ENCODE measurements at places on chromosomes 4 and X.
A peak's percentile ranks its signal among the peaks of the same experiment; 100 is the strongest.

GRCh38 chr4:183681119-183681518 is 22.0 kb downstream of the TRAPPC11 start:
- no peak for DNase-seq

DNA sequence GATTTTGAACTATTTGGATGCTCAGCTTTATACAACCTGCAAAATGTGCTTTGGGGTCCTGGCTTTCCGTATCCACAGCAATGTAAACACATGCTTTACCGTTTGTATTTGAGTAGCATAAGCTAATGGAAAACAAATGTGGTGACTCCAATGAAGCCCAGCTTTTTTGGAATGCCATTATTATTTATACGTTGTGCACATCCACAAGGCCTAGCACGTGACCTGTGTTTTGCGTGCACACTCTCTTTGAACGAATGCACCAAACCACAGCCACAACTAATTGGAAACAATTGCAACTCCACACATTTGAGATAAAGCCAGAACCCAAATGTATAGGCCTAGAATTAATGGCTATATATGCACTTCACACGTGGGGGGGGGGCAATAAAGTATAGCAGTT is 189.5 kb upstream of the GPC4 start:
- DNase-seq: no peak

GRCh38 chrX:148823986-148824385 is 323.6 kb downstream of the AFF2 start:
- DNase-seq: no peak

- DNase-seq: no peak
Measured at GRCh38 chr4:145882604-145883003, 56.0 kb downstream of the ZNF827 start.

GRCh38 chrX:5324546-5324945 is 904.1 kb downstream of the NLGN4X start:
- no peak for DNase-seq

- no peak for DNase-seq
Measured at GRCh38 chrX:140110081-140110650, 144.8 kb upstream of the CXorf66 start.

GRCh38 chrX:22748093-22748999 is 251.4 kb upstream of the DDX53 start:
- DNase-seq: peak; percentile 23

- no peak for DNase-seq
Measured at GRCh38 chr4:30385650-30386049, 334.5 kb upstream of the PCDH7 start.

GRCh38 chr4:128163177-128164117 is 102.3 kb downstream of the LARP1B start:
- no peak for DNase-seq

- DNase-seq: no peak
Measured at GRCh38 chrX:46140272-46140671, 404.9 kb downstream of the ZNF674 start.

DNA sequence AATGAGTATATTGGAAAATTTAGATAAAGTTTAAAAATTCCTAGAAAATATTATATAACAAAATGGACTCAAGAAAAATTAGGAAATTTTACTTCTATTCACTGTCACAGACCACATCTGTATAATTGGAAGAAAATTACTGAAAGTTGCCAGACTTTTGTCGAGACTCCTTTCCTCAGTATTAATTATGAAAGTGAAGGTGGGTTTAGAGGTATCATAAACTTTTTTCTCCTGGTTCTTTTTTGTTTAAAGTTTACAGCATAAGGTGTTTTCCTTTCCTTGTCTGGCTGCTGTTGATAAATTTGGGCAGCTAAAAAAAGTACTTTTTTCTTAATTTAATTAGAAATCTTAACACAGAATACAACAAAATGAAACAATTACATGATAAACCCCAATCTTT is 6.7 kb upstream of the TEX13D start:
- no peak for DNase-seq

DNA sequence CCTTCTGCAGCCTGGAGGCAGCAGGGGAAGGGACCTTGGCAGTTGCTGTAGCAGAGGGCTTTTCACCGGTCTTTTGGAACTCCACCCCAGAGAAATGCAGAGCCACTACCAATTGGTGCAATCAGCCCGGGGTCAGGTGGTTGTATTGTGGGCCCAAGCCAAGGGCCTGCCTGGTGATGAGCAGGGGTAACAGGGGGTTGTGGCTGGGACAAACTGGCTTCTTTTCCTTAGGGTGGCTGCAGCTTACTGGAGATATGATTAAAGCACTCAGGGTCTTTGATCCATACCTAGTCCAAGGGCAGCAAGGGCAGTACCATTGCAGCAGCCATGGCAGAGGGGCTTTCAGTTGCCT is 28.1 kb downstream of the ENPEP start:
- no peak for DNase-seq

GRCh38 chr4:70425306-70425705 is 27.6 kb downstream of the OPRPN start:
- DNase-seq: no peak

DNA sequence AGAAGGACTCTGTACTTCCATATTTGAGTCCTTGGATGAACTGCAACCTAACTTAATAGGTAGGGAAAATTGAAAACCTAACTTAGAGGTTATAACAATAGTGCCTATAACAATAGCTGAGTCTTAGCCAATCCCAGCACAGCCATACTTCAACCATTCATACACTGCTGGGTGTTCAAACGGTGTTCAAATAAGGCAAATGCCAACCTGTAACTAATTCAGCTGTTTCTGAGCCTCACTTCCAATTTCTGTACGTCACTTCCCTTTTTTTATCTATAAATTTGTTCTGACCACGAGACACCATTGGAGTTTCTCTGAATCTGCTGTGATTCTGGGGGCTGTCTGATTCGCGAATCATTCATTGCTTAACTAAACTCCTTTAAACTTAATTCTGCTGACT is 9.6 kb upstream of the GRSF1 start:
- DNase-seq: no peak

- no peak for DNase-seq
Measured at GRCh38 chr4:3091464-3091863, 17.0 kb downstream of the HTT start.

DNA sequence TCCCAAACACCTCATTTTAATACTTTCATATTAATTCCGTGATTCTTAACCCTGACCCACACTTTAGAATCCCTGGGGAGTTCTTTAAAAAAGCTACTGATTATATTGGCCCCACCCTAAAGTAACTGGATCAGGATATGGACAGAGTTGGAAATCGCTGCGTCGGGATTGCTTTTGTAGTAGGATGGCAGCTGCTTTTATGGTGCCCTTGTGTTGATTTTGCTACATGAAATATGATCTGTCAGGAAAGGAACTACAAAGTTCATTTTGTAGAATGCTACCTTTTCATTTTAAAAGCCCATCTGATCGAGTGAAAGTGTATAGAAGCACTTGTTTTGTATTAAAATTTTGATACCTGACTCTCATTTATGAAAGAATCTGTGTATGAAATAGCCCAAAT is 43.6 kb downstream of the TMEM131L start:
- DNase-seq: no peak

- DNase-seq: no peak
Measured at GRCh38 chr4:13710246-13710885, 82.8 kb upstream of the BOD1L1 start.

GRCh38 chr4:144449611-144450010 is 196.3 kb upstream of the HHIP start:
- DNase-seq: no peak

GRCh38 chr4:183589461-183590099 is 69.4 kb downstream of the RWDD4 start:
- DNase-seq: no peak

DNA sequence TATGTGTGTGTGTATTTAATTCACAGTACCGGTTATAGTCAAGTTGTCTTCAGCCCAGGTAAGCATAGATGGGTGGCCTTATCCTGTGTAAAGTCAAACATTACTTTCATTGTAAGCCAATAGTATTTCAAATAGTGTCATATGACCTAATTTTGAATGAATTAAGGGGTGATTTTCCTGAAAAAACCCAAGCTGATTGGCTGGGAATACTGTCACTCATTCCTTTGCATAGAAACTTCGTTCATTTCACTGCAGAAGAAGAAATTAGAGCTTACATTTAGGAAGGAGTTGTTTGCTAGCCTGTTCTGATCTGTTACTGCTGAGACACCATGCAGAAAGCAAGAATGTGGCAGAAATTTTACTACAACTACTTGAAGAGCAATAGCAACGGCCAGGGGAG is 45.4 kb downstream of the SMARCAD1 start:
- DNase-seq: no peak

- DNase-seq: no peak
Measured at GRCh38 chr4:85029453-85029852, 63.0 kb upstream of the WDFY3 start.

GRCh38 chr4:791898-792625 is 33.9 kb downstream of the CPLX1 start:
- peak; percentile 44 for DNase-seq

GRCh38 chr4:39406763-39407583 is at the start of gene KLB:
Gene KLB (plus strand): TSS chr4:39406930. CDS start chr4:39406950, 20 bp downstream.
- no peak for DNase-seq

GRCh38 chr4:70556856-70557255 is 35.2 kb upstream of the AMBN start:
- DNase-seq: no peak

- DNase-seq: no peak
Measured at GRCh38 chr4:177119691-177120090, 190.0 kb upstream of the NEIL3 start.

DNA sequence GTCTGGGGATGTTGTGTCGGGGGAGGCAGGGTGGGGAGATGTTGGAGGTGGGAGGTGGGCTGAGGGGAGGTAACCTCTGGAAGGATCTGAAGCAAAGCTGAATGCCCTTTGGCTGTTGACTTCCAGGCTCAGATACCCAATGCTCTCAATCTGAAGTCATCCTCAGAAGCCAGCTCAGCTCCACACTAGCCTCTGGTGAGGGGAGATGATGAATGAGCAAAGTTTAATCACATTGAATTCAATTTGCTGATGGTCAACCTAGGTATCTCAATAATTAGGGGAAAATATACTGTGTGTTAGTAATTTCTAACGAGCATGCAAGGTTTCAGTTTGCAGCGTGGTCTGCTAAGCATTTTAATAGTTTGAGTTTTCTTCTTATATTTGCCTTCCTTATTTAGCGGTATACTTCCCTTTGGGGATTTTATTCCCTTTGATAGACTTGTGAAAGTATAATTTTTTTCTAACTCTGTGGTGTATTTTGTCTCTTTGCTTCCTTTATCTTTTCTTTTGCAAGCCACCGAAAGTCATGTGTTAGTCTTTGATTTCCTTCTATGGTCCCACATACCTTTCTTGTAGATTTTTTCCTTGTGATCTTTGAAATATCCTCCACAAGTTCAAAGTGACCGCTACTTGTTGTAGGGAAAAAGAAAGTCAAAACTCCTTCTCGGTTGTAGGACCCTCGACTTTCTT is 146.3 kb upstream of the LEF1 start:
- DNase-seq: no peak

- no peak for DNase-seq
Measured at GRCh38 chrX:68669871-68670270, 22.4 kb downstream of the STARD8 start.

GRCh38 chrX:30714138-30714537 is 60.9 kb downstream of the GK start:
- no peak for DNase-seq

DNA sequence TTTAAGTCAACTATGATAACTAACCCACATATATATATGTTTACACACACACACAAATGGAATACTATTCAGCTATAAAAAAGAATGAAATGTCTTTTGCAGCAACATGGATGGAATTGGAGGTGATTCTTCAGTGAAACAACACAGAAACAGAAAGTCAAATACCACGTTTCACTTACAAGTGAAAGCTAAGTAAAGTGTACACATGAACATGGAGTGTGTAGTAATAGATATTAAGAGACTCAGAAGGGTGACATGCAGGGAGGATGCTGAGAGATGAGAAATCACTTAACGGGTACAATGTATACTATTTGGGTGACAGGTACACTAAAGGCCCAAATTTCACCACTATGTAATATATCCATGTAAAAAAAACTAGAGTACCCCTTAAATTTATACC is 146.5 kb downstream of the FBXW7 start:
- no peak for DNase-seq

DNA sequence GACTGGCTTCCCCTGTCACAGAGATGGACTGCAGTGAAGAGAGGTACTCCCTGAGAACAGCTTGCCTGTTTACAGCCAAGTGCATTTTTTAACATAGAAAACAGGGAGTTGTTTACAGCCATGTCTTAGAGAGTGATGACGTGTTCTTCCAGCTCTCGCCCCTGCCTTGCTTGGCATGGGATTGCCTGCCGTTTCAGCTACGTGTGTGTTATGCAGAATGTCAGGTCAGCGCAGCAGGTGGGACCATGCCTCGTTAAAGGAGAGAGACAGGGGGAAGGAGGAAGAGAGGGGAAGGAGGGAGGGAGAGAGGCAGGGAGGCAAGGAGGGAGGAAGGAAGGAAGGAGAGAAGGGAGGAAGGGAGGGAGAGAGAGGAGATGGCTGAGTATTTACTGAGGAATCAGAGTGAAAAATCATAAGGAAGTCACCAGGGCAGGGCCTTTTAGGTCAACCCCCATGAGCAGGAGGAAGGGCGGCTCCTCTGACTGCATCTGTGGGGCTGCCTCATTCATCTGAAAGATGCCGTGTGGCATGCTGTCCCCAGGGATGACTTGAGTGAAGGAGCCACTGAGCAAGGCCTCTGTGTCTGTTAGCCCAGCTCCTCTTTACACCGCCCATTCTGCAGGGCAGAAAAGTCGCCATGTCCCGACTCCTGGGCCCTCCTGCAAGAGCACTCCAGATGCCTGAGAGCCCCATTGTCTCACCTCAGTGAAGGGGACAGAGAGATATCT is 139.7 kb upstream of the PSAPL1 start:
- DNase-seq: no peak
